ENCODE measurements at places on chromosomes 4 and X.

GRCh38 chrX:123835661-123836371, 24.0 kb upstream of the XIAP start:
- DNase-seq = no peak

DNA sequence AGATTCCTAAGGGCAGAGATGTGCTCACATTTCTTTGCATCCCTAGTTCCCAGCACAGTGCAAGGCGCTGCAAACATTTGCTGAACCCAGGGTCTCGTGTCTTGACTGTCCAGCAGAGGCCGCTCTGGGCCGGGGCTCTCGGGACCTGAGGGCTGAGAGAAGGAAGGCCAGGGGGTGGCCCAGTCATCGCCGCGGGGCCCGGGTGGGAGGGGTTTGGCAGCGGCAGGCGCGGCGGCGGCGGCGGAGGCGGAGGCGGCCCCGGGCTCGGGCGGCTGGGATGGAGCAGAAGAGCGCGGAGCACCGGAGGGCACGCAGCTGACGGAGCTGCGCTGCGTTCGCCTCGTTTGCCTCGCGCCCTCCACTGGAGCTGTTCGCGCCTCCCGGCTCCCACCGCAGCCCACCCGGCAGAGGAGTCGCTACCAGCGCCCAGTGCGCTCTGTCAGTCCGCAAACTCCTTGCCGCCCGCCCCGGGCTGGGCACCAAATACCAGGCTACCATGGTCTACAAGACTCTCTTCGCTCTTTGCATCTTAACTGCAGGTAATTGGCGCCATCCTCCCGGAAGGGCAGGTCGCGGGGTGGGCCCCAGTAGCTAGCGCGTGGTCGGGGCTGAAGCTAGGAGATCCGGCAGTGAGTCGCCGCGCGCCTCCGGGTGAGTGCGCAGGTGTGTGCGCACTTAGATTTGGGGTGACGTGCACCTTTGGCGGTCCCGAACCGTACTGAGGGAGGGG, at the start of gene PARM1:
PARM1 (plus strand) TSS at position 285 of the 730 bp plus-strand sequence; CDS start at position 497, 212 bp downstream.
- no peak for DNase-seq

DNA sequence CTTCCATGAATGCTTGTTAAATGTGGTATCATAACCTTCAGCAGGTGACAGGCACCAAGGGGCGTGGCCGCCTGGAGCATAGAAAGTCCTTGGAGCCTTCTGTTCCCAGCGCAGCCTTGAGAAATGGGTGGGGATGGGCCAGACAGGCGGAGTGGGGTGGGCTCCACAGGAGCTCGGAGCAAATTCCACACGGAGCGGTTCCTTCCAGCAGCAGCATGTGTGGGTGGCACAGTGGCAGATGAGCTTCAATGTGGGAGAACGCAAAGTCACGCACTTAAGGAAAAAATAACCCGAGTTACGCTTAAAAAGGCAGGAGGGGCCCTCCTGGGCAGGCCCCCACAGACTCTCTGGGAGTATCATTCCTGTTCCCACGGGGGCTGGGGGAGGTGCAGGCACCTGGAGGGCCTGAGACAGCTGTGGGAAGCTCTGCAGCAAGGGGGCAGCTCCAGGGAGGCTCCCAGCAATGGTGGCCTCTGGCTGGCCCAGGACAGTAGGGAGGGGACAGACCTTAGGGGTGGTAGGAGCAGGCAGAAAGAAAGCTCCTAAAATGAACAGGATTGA, 15.3 kb downstream of the TMEM271 start:
- DNase-seq = no peak

DNA sequence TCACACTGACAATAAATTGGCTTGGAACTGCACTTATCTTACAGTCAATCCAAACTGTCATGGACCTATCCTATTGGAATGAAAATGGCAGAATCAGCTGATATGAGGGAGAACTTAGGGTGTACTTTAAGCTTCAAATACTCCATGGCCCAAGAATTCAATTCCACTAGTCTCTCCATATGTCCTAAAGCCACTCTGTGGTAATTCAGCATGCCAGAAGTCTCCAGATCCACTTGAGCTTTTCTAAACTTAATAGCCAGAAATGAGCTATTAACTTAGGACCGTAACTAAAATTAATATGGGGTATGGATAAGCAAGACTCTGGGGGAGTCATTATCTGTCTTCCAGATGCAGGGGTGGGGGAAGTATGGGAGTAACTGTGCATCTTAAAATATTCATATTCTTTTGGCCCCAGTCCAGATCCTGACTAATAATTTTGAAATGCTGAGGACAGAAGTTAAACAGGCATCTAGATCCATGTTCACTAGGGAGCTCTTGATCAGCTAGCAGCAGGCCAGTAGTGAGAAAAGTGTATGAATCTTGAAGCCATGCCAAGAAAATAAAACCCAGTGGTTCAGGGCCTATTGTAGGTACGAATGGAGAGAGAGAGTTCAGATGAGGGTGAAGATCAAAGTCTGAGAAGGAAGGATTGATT, 167.6 kb downstream of the DKK2 start:
- DNase-seq = no peak

GRCh38 chrX:17525266-17525665, 150.3 kb downstream of the NHS start:
- DNase-seq = no peak

- DNase-seq = no peak
Observed at GRCh38 chr4:82957045-82957444, 53.6 kb downstream of the LIN54 start.

DNA sequence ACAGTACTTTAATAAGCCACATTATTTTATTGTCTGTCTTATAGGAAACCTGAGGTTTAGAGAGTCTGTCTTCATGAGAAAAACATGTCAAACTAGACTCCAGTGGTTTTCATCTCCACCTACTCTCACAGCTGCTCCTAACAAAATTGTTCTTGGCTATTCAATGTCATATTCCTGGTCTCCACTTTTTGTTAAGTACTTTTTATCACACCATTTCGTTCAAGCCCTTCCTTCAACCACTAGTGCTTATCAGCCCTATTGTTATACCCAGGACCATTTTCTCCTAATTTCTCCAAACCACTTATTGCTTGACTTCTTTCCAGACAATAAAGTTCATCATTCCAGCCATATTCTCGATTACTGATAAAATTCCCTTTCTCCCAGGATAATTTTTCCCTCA, 1674.3 kb upstream of the AGA start:
- no peak for DNase-seq

- DNase-seq = no peak
Observed at GRCh38 chr4:54566608-54567007, 91.1 kb upstream of the KIT start.

- DNase-seq = no peak
Observed at GRCh38 chrX:72002875-72003274, 92.2 kb downstream of the NHSL2 start.

- no peak for DNase-seq
Observed at GRCh38 chrX:100931218-100931924, 2.7 kb upstream of the XKRX start.

- DNase-seq = no peak
Observed at GRCh38 chr4:125013891-125014290, 300.9 kb upstream of the FAT4 start.

GRCh38 chr4:138826754-138827153, 188.8 kb upstream of the NOCT start:
- no peak for DNase-seq

GRCh38 chrX:150460781-150461180, 97.7 kb downstream of the MAMLD1 start:
- DNase-seq = no peak

DNA sequence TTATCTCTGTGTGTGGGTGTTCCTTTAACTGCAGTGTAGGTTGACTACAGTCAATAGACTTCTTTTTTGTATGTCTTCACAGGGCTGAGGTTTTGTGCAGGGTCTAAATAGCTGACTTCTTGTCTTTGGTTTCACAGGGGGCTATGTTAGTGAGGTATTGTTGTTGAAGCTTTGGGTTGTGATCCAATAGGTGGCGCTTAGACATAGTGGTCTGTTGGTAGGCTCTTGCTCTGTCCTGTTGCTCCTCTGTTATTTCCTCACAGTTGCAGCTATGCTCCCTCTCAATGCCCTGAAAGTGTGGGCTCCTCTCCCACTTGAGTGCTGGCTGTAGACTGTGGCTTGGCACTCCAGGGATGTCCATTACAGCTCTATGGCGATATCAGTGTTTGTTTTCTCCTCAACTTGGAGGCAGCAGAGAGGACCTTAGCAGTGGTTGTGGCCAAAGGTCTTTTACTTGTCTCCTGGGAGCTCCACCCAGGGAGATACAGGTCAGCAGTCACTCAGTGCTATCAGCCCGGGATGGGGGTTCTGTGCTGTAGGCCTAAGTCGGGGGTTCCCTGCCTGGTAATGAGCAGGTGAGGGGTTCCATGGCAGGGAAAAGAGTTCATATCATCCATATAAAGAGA, 14.0 kb downstream of the POF1B start:
- no peak for DNase-seq

DNA sequence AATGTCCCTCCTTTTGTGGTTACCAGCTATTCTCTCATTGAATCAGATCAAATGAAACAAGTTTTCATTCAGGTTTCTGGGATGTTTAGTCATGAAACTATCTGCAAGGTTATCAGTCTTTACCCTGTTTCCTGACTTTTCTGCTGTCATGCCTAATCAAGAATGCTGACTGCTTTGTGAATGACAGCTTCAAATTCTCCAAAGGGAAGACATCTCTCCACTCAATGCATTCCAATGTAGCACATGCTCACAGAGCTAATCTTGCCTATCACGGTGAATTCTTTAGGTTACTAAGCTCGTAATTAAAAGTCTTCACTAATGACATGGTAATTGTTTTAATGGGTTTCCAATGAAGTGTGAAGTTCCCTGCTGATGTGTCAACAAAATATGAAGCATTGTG, 1068.5 kb downstream of the PCDH7 start:
- no peak for DNase-seq

GRCh38 chrX:31099536-31100090, 27.8 kb upstream of the FTHL17 start:
- no peak for DNase-seq

DNA sequence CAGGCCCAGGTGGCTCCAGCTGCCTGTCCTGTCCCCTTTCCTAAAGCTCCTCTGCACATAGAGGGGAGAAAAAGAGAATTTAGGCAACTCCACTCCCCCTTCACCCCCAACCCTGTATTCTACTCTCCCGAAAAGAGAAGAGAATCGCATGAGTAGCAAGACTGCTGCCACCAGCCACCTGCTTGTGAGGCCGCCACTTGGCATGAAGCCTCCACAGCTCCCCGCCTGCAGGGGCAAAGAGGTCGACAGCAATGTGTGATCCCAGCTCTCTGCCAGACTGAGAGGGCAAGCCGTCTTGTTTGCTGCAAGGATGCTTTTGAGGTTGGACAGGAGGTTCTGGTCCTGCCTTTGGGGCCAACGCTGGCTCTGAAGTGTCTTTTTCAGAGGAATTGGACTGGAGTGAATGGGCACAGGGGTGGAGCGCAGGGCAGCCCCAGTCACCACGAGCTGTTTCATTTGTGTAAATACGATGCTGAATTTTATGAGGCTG, 77.1 kb downstream of the STARD8 start:
- no peak for DNase-seq

DNA sequence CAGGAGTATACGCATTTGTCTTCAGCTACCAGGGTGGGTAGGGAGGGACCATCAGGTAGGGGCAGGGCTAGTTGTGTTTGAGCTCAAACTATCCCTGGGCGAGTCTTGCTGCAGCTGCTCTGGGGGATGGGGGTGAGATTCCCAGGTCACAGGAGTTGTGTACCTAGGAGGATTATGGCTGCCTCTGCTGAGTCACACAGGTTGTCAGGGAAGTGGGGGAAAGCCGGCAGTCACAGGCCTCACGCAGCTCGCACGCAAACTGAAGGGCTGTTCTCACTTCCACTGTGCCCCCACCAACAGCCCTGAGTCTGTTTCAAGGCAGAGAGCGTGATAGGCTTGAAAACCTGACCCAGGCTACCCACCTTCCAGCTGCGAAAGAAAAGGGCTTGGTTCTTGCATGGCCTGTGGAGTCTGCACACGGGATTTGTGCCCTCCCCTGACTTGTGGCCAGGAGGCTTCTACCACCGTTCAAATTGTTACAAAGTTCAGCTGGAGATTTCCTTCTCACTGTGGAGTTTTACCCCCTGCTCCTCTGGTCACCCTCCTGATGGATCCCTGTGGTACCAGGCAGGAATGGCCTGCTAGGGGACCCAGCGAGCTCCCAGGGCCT, 63.8 kb downstream of the ARFIP1 start:
- no peak for DNase-seq

DNA sequence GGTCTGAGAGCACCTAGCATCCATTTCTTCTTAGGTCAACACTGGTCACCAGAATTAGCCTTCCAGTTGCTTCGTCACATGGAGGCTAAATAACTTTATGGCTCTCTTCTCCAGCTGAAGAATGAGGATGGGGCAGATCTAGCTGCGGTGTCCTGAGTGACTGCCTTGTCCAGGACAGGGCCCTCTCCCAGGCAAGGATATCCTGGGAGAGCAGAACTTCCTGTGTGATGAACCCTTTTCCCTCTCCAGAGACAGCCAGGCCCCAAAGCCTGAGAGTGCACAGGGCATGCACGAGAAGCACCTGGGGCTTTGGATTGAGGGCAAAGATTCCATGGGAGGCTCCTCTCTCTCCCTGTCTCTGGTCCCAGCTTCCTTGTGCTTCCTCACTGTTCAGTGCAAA, 108.2 kb upstream of the MAMLD1 start:
- DNase-seq = no peak

- DNase-seq = no peak
Observed at GRCh38 chrX:13898083-13898482, 81.2 kb upstream of the GPM6B start.

DNA sequence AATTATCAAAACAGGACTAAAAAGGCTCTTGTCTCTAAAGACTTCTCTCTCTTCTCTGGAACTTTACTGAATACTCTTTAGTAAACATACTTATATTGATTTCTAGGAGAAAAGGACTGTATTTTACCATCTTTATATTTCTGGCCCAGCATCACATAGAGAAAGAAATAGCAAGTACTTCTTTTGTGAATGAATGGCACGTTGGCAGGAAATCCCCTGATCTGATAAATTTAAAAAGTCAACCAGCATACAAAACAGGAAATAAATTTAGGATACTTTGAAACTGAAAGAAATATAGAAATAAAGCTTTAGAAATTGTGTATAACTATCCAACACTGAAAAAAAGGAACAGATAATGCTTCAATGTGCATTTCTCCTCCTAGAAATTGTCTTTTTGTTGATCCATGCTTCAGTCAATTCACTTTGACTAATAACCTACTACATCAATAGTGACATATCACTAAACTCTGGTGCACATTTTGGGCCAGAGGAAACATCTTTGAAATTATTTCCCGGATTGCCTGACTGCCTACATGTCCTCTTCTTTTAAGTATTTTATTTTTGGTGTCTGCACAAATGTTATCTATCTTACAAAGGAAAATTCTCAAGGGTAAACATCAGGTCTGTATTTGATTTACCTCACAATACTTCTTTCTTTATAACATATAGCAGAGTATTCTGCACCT, 183.5 kb upstream of the FSTL5 start:
- no peak for DNase-seq

- no peak for DNase-seq
Observed at GRCh38 chr4:80154545-80154933, 42.8 kb upstream of the PRDM8 start.

DNA sequence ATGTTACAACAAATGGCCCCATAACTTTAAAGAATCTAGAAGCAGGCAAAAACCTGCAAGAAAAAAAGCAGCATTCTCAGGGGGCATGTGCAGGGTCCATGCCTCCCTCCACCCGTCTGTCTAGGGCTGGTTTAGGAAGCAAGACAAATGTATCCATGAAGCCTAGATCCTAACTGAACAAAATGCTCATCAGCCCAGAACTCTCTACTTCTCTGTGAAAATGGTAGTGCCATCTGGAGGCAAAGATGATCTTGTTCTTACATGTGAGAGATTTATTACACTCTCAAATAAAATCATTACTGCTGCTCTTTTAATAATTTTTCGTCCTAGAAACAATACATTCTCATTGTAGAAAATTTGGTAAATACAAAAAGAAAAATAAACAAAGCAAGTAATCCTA, 26.7 kb downstream of the NR3C2 start:
- DNase-seq = no peak

- no peak for DNase-seq
Observed at GRCh38 chr4:99917575-99917974, 23.3 kb upstream of the LAMTOR3 start.
